Aorta (tissue), 5 donors: ENCODE measurements at places on chromosomes 2 and 18. TPM values are rescaled to one million over a fixed set of nuclear protein-coding genes. Genes with fewer than 3 reads are reported as not detected.

Gene HOXD8
- 11.5 TPM for total RNA-seq

Gene CXCR2
- total RNA-seq: 4.9 TPM

Gene SLC19A3
- total RNA-seq: 2.8 TPM

Gene CXCR1
- total RNA-seq: 3.5 TPM

Gene CTIF
- 87.1 TPM for total RNA-seq

Gene DUSP11
- 27.6 TPM for total RNA-seq

Gene CTNNA2
- 0.12 TPM for total RNA-seq

Gene SCN3A
- 2.4 TPM for total RNA-seq

Gene C2orf42
- total RNA-seq: 17.9 TPM

Gene MCEE
- 16.4 TPM for total RNA-seq

Gene SERPINB2
- 2.0 TPM for total RNA-seq

Gene CPO
- 0.58 TPM for total RNA-seq

Gene GTF2A1L
- not detected for total RNA-seq

Gene ARHGAP15
- total RNA-seq: 14.8 TPM

Gene MYO5B
- 1.2 TPM for total RNA-seq

Gene RPL31
- total RNA-seq: 1,008 TPM

Gene BMP10
- total RNA-seq: not detected

Gene SLC23A3
- 3.5 TPM for total RNA-seq

Gene CFAP210
- 0.58 TPM for total RNA-seq

Gene DSC2
- total RNA-seq: 6.8 TPM

Gene RIT2
- not detected for total RNA-seq

Gene IL1RL2
- 0.54 TPM for total RNA-seq

Gene CASP10
- total RNA-seq: 26.1 TPM

Gene MALL
- 32.8 TPM for total RNA-seq

Gene ZAP70
- 4.3 TPM for total RNA-seq

Gene HRH4
- 0.10 TPM for total RNA-seq

Gene HOXD12
- total RNA-seq: not detected

Gene PLCD4
- total RNA-seq: 5.3 TPM

Gene GREB1
- total RNA-seq: 7.2 TPM

Gene ERBB4
- total RNA-seq: 28.6 TPM

Gene CD226
- total RNA-seq: 3.2 TPM

Gene REEP1
- total RNA-seq: 36.3 TPM

Gene ITGB1BP1
- 112 TPM for total RNA-seq

Gene SLC40A1
- 95.6 TPM for total RNA-seq

Gene LINC00305
- not detected for total RNA-seq

Gene KIF1A
- total RNA-seq: 0.72 TPM

Gene DQX1
- total RNA-seq: not detected

Gene GRP
- total RNA-seq: not detected
